Psoas muscle (tissue), 8 donors: ENCODE measurements at places on chromosomes 1 and 21. TPM values are rescaled to one million over a fixed set of nuclear protein-coding genes. Genes with fewer than 3 reads are reported as not detected.

The TTLL7 gene
- polyA plus RNA-seq: 4.2 TPM

The ICOSLG gene
- polyA plus RNA-seq: 1.0 TPM

The CBS gene
- polyA plus RNA-seq: 1.1 TPM

The NPPA gene
- polyA plus RNA-seq: 0.13 TPM
